Stimulated activated CD4-positive, alpha-beta T cell treated with anti-CD3 and anti-CD28 coated beads, TNF-alpha, amount 100 ng/mL, for 1 hour (primary cell): ENCODE measurements at places on chromosomes 2 and 18.

GRCh38 chr2:216596980-216597509 lies 36.2 kb upstream of the IGFBP2 start:
- DNase-seq: no peak

DNA sequence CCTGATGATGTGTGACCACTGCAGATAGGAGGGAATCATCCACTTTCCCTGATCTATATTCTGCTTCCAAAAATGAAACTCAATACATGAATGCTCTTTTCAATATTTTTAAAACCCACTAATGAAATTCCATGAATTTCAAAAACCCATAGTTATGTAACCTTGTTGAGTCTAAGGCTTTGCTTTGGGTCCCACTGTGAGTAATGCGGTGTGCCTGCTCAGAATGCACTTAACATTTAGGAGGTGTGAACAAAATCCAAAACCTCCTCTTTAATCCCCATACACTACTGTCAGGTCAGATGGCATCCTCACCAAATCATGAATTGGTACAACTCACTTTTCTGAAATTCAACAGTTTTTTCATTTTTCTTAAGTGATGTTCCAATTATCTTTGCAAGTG lies 50.4 kb downstream of the CCDC93 start:
- DNase-seq: no peak

- DNase-seq: no peak
These were observed 1.1 kb downstream of the DSC3 start for GRCh38 chr18:31041271-31042083.

GRCh38 chr2:26185954-26186770 lies 13.3 kb downstream of the GAREM2 start:
- no peak for DNase-seq

DNA sequence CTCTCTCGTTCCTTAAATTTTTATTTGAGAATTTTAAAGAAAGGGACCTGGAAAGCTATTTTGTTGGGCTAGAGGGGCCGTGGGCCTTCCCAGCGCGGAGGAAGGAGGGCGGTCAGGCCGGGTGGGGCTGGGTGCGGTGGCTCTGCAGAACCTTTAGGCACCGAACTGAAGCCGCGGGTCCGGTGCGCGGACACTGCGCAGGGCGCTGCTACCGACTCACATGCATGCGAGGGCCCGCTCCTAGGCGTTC lies 1.6 kb upstream of the TWIST2 start:
- no peak for DNase-seq

DNA sequence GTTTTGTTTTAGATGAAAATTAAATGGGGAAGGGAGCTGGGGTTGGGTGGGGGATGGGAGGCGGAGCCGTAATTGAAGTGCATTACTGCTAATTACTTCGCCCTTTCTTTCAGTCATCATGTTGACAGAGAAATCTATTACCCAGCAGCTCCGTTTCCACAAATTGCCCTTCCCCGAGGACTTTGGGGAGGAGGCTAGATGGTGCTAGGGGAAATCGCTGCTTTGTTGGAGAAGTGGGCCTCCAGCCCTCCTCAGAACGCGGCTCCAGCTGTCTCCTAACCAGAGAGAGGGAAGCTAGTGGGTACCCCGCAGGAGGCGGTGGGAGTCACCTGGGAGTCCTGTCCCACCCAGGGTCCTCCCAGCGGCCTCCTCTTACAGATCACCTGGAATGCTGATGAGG lies 130.9 kb upstream of the MYCN start:
- no peak for DNase-seq

DNA sequence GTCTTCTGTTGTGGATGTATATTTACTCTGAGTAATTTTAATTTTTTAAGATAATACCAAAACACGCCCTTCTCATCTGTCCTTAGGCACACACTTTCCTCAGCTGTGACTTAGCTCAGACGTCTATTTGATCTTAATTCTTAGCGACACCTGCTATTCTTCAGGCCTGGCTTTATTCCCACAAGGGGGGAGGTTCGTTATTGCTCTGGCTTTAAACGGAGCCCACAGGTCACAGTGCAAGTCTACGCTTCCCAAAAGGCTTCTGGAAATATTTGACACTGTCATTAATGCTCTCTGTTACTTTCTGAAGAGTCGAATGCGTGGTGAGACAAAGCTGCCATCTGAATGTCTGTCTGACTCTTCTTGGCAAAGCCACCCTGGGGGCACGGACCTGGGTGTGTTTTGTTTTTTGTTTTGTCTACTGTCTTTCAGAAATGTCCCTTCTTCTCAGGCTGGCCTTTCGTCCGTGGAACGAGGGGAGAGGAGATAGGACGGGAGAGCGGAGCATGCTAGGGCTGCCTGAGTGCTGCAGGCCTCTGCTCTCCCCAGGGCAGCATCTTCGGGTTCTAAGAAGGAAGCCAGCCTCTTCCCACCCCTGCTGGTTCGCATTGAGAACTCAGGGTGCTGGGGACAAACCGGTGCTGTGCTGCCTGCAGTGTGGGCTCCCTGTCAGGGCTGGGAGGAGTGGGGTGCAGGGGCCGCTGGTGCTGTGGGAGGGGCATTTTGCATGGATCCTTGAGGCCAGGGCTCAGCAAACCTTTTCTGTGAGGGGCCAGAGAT lies 61.9 kb downstream of the ASAP2 start:
- no peak for DNase-seq
